ENCODE measurements at places on chromosomes 2 and 18.

- no peak for DNase-seq
Observed at GRCh38 chr18:40197711-40198110, 1757.3 kb upstream of the PIK3C3 start.

- no peak for DNase-seq
Observed at GRCh38 chr2:226176283-226176984, 623.2 kb downstream of the IRS1 start.

GRCh38 chr2:81304154-81304830 is 999.7 kb upstream of the LRRTM1 start:
- DNase-seq, result no peak

DNA sequence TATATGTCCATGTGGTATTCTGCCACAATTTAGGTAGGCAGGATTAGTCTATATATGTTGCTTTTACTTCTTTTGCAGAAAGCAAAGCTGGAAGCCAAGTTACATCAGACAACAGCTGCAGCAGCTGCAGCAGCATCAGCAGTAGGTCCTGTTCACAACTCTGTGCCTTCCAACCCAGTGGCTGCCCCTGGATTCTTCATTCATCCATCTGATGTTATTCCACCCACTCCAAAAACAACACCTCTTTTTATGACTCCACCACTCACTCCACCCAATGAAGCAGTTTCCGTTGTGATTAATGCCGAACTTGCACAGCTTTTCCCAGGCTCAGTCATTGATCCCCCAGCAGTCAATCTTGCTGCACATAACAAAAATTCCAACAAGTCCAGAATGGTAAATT is 107.6 kb downstream of the BIRC6 start:
- DNase-seq, result no peak

DNA sequence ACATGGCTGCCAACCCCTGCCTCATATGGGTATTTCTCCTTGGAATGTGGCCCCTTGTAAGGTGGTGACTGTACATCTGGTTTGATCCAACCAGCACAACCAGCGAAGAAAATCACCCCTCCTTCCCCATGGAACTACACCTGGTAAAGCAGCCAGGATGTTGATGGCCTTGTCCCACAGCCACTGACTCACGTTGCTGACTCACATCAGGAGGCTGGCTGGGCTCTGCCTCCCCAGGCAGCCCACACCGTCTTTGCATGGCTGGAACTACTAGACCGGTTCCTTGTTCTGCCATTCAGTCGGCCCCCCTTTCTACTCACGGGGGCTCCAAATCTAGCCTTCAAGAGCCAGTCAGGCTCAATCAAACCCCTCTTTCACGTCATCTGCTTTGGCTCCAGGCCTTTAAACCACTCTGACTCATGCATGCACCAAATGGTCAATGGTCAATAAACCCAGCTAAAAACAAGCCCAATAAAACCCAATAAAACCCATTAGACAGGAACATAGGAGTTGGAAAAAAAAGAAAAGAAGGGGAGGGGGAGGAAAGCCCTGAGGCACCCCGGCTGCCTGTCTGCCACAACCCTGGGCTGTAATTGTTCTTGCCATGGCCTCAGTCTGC is 114.8 kb downstream of the PLB1 start:
- no peak for DNase-seq

- DNase-seq, result no peak
Observed at GRCh38 chr2:231385429-231385828, 10.1 kb upstream of the B3GNT7 start.

- no peak for DNase-seq
Observed at GRCh38 chr2:171205551-171205950, 44.9 kb upstream of the TLK1 start.

DNA sequence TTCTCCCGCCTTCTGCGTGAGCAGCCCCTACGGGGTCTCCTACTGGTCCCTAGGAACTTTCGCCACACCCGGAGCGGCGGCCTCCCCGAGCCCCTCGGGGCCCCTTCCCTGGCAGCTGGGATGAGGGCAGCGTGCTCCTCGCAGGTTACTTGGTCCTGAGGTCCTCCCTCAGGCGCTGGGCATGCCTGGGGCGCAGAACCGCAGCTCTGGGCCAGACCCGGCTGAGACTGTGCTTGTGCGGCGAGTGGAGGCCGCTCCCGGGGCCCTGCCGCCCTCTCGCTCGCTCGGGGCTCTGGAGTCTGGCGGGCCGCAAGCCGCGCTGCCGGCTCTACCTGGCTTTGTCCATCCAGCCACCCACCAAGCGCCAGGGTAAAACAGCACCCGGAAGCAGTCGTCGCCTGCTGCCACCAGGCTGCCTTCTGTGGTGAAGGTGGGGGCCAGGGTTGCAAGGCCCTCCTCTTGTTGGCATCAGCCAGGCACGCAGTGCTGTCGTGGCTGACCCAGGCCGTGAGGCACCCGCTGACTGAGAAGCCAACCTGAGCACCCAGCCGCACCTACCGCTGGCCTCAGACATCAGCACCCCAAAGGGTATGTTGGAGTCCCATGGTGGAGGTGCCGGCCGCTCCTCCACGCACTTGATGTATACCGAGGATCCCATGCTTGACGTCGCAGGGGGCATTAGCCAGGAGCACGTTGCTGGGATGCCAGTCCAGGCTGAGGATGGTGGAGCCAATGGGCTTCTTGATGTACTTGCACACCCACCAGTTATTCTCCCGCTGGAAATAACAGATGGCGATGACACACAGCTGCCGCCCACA is 46.1 kb upstream of the PTH2R start:
- no peak for DNase-seq

GRCh38 chr2:218832520-218832919 is 917 bp upstream of the PRKAG3 start:
- no peak for DNase-seq

DNA sequence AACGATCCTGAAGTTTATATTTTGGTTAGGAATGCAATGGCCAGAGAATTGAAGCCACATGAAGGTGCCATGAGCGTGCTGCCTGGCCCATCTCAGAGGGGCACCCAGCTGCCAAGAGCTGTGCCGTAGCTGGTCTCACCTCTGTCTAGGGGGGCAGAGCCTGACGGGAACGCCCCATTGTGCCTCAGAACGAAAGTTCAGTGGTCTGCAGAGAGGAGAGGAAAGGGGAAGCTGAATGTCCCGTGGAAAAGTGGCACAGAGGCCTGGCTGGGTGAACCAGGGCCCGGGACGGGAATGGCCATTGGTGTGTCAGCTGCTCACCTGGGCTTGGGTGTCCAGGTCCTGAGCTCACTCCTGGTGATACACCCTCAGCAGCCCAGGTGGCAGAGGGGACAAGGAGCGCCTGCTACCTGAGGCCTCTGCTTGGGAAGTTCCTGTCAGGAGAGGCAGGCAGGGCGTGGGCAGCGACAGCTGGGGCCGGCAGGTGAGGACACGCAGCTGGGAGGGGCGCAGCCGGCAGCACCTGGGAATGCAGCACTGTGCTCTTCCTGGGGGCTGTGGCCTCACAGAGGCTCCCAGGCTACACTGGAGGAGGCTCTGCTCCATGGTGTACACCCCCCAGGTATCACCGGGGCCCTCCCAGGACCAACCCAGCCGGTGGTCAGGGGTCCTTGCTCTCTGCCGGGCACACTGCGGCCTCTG is 67.3 kb downstream of the PARD6G start:
- DNase-seq, result no peak

- DNase-seq, result no peak
Observed at GRCh38 chr18:58135183-58135641, 91.2 kb downstream of the NEDD4L start.

- no peak for DNase-seq
Observed at GRCh38 chr18:52286675-52287074, 53.3 kb upstream of the DCC start.

- no peak for DNase-seq
Observed at GRCh38 chr2:11768946-11769345, 22.5 kb downstream of the LPIN1 start.

DNA sequence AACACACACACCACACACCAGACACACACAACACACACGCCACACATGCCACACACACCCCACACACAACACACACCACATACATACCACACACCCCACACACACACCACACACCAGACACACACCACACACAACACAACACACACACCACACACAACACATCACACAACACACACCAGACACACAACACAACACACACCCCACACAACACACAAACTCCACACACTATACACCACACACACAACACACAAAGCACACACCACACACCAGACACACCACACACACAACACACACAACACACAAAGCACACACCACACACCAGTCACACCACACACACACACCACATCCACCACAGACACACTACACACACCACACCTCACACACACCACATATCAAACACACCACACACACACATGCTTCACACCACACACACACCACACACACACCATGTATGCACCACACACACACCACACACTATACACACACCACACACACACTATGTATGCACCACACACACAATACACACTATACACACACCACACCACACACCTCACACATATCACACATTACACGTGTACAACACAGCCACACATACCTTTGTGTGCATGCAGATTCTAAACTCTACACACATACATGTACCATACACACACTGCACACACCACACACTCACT is 72.2 kb downstream of the TMEM18 start:
- no peak for DNase-seq

GRCh38 chr18:70078106-70078505 is 127.4 kb downstream of the RTTN start:
- no peak for DNase-seq

- DNase-seq, result no peak
Observed at GRCh38 chr18:22214731-22215528, 45.5 kb downstream of the GATA6 start.

DNA sequence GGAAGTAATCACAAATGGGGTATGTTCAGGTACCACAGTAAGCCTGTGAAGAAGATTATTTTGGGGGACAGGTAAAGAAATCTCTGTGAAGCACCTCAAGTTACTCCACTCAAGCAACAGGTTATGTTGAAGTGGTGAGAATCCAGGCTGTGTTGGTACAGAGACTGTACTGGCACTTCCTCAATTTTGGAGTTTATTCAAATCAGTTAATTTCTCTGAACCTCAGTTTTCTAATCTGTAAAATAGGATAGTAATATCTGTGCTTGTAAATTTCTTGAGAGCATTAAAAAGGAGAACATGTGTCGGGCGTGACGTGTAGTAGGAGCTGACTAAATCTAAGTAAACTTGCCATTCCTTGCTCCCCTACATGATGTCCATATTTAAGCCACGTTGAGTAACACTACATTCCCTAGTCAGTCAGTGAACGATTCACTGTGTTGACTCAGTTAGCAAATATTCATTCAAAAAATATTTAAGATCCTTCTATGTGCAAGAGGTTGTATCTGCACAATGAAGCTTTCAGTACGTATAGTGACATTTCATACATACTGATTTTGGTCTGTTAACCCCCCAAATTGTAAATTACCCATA is 504.2 kb downstream of the ZEB2 start:
- DNase-seq, result no peak

DNA sequence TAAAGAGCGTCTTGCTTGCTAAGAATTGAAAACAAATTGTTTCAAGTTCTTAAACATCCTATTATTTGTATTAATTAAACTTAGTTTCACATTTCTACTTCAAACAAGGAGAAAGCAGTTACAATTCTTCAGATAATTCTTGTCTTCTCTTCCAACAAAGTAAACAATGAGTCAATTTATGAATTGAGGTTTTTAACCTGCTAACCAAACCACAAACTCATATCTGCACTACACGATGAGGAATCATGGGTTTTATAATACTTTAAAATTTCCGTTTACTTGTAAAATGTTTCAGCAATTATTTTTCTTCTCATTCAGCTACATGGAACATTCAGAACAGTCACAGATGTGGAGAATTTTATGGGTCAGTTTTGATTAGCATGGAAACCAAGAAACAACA is 114.2 kb downstream of the SPIRE1 start:
- DNase-seq, result no peak

- DNase-seq, result no peak
Observed at GRCh38 chr2:28991021-28991420, 9.9 kb downstream of the TOGARAM2 start.

DNA sequence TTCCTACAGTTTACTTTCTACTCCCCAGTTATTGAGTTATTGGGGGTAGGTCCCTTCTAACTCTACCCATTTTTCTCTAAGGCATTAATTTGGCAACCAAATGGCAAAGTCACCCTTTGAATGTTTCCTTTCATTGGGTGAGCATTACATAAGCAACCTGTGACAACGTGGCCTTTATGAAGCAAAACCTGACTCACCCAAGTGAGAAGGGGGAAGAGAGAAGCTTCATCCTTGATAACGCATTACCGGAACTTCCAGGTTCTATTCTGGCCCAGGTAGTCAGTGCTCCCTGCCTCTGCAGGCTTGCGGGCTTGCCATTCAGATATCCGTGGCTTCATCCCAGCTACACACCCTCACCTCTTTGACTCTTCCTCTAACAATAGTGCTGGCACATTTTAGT is 39.1 kb upstream of the FAM124B start:
- DNase-seq, result no peak

- DNase-seq, result no peak
Observed at GRCh38 chr2:130374587-130375290, 18.9 kb downstream of the PTPN18 start.

DNA sequence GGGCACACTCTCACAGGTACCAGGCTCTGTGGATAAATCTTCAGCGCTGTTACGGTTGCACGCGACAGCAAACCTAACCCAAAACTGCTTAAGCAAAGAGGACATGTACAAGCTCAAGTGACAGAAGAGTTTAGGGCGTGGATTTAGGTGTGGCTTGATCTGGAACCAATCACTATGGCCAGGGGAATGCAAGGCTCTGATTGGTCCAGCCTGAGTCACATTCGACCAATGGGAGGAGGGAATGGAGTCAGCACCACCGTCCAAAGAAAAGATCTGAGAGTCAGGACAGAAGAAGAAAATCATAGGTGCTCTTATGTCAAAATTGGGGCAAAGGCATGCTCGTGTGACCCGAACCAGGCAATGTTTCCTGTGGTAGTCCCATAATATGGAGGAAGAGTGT is 139.0 kb downstream of the TRIM43 start:
- no peak for DNase-seq

DNA sequence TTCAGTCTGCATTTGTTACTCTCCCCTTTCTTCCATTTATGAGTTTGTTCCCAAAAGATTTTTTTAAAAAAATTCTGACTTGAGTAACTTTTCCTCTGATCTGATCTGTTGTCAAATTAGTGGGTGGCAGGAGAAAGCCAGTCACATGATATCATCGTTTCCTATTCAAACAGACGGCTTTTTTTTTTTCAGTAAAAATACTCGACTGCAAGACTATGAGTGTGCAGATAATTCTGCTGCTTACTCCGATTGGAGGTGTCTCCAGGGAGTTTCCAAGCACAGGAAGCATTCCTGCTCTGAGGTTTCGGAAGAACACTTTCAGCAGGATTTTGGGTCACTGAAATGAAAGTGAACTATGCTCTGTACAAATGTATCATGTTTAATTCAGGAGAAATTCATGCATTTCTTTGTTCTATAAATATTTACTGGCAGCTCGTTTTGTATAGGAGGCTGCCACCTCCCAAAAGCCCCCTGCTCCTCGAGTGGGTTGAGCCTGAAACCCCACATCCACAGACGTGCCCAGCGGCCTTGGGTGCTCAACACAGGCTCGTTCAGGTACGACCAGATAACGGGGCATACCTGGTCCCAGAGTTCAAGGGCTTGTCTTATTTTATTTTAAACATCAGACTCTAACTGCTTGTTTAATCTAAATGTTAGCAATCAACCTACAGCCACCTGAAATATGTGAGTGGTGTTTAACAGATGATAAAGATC is 126.9 kb upstream of the ZNF516 start:
- DNase-seq, result peak; percentile 33

- DNase-seq, result no peak
Observed at GRCh38 chr2:109463236-109463635, 150.5 kb downstream of the SEPTIN10 start.

- no peak for DNase-seq
Observed at GRCh38 chr2:30282081-30282480, 50.7 kb downstream of the LBH start.

GRCh38 chr2:48600204-48600813 is 17.3 kb upstream of the GTF2A1L start:
- peak; percentile 5 for DNase-seq

GRCh38 chr18:27005589-27005988 is 140.1 kb upstream of the AQP4 start:
- no peak for DNase-seq
